ENCODE measurements at places on chromosomes 12 and 14.
A peak's percentile ranks its signal among the peaks of the same experiment; 100 is the strongest.

GRCh38 chr12:106428384-106428783 is 70.8 kb downstream of the POLR3B start:
- DNase-seq = no peak

DNA sequence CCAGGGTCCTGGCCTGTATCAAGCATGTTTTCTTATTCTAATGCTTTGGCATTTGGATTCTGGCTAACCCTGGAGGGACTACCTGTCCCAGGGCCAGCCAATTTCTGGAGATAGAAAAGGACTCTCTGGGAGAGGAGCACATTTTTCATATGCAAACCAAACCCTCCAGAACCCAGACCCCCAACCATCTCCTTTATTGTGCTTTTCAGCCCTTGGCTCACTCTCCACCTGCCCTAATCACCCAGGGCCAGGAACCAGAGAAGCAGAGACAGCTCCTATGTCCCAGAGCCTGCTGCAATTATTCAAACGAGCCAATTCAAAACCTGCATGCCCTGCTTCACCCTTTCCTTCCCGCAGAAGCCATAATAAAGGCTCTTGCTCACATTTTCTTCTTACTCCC is 23.8 kb downstream of the HSPB8 start:
- no peak for DNase-seq

DNA sequence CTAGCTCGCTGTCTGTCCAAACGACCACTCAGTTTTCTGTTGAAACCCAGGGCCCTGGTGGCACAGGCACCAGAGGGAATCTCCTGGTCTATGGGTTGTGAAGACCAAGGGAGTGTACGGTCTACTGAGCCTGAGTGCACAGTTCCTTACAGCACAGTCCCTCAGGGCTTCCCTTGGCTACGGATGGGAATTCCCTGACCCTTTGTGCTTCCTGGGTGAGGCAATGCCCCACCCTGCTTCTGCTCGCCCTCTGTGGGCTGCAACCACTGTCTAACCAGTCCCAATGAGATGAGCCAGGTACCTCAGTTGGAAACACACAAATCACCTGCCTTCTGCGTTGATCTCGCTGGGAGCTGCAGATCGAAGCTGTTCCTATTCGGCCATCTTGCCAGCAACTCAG is 22.6 kb downstream of the GPHN start:
- DNase-seq = no peak

- DNase-seq = peak; percentile 25
These were observed 13.0 kb downstream of the TBPL2 start for GRCh38 chr14:55427439-55427838.

GRCh38 chr12:78645956-78646355 is 218.6 kb upstream of the SYT1 start:
- no peak for DNase-seq
